ENCODE measurements at places on chromosomes 2 and 18. TPM values are rescaled to one million over a fixed set of nuclear protein-coding genes. Genes with fewer than 3 reads are reported as not detected.

DNA sequence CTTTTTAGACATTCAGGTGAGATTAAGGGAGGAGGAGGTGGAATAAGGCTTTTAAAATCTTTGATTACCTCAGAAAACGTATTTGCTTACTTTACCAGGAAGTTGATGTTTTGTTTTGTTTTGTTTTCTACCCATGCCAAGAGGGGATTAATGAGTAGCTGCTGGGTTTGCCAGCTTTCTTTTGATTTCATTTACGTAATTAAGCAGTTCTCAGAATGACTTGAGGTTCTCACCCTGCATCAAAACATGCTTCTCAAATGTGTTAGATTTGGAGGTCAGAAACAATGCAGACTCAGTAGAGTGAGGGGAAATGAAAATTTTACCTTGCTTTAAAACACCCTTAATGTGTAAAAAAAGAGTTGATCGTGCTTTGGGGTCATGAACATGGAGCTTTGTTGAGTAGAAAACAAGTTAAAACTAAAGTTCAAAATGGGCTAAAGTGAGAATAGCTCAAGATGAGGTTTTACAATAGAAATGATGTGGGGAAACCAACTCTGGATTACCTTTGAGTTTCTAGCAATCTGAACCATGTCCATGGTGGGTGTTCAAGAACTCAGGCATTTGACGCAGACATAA lies 217.1 kb upstream of the EPAS1 start:
- no peak for DNase-seq

- no peak for DNase-seq
Observed at GRCh38 chr2:46435796-46436360, 43.5 kb upstream of the TMEM247 start.

GRCh38 chr2:101909760-101910159 lies 82.0 kb upstream of the IL1R2 start:
- no peak for DNase-seq

DNA sequence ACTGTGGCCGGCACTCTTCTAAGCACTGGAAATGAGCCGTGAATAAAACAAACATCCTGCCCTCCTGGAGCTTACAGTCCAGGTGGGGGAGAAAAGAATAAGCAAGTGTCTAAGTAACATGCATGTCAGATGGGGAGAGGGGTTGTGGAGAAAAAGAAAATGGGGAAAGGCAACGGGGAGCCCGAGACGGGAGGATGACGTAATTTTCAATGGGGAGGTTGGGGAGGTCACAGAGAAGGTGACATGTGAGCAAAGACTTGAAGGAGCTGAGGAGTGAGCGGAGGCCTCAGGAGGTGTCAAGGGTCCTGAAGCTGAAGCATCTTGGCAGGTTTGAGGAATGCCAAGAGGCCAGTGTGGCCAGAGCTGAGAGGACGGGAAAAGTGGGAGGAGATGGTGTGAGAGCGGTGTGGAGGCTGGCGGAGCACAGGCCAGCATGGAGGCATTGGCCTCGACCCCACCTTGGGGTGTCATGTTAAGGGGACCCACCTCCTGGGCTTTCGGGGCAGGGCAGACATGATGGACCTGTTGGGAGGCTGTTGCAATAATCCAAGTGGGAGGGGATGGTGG lies 15.0 kb upstream of the NTSR2 start:
- DNase-seq = no peak

DNA sequence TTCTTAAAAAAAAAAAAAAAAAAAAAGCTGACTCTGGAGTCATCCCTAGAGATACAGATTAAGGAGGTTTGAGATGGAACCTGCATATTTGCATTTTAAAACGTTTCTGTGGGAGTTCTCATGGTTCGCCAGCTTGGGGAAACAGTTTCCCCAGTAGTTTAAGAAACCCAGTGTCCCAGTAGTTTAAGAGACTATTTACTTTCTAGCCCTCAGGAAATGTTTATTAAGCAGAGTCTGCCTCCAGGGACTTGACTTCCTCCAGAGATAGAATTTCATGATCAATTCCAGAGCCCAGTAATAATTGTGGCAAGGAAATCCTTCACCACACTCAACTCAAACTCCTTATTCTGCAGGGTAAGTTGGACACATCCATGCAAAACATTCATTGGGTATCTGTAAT lies 39.1 kb downstream of the DIPK1C start:
- no peak for DNase-seq

DNA sequence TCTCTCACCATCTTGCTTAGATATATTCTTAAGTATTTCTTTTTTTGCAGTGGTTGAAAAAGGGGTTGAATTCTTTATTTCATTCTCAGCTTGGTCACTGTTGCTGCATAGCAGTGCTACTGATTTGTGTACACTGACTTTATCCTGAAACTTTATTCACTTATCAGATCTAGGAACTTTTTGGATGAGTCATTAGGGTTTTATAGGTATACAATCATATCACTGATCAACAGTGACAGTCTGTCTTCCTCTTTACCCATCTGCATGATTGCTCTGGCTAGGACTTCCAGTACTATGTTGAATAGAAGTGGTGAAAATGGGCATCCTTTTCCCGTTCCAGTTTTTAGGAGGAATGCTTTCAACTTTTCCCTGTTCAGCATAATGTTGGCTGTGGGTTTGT lies 6.5 kb downstream of the STARD6 start:
- no peak for DNase-seq

DNA sequence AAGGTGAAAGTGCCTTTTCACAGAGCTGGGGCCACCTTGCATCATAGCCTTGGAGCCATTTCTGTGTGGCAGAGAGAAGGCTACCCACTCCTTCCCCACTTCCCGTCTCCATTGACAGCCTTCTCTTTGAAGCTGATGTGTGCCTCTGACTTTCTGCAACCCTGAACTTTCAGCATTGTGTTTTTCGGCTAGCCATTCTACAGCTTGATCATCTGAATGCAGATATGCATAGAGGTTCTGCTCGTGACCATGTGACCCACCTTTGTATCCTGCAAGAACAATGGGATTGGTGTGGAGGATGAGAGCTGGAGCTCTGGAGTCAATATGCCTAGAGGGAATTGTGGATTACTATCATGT lies 69.1 kb upstream of the KCNE4 start:
- DNase-seq = no peak

The LNPK gene
- total RNA-seq = 11.2 TPM

The LRRC30 gene
- not detected for total RNA-seq

The CBLN2 gene
- total RNA-seq = 1.1 TPM

The SERPINB13 gene
- total RNA-seq = not detected

The SETBP1 gene
- 4.2 TPM for total RNA-seq

All from endothelial cell of umbilical vein (primary cell).